Activated CD4-positive, CD25-positive, alpha-beta regulatory T cell treated with anti-CD3 and anti-CD28 coated beads, Interleukin-2, amount 50 U/mL, for 16 hours (primary cell): ENCODE measurements at places on chromosomes 6 and 20.

DNA sequence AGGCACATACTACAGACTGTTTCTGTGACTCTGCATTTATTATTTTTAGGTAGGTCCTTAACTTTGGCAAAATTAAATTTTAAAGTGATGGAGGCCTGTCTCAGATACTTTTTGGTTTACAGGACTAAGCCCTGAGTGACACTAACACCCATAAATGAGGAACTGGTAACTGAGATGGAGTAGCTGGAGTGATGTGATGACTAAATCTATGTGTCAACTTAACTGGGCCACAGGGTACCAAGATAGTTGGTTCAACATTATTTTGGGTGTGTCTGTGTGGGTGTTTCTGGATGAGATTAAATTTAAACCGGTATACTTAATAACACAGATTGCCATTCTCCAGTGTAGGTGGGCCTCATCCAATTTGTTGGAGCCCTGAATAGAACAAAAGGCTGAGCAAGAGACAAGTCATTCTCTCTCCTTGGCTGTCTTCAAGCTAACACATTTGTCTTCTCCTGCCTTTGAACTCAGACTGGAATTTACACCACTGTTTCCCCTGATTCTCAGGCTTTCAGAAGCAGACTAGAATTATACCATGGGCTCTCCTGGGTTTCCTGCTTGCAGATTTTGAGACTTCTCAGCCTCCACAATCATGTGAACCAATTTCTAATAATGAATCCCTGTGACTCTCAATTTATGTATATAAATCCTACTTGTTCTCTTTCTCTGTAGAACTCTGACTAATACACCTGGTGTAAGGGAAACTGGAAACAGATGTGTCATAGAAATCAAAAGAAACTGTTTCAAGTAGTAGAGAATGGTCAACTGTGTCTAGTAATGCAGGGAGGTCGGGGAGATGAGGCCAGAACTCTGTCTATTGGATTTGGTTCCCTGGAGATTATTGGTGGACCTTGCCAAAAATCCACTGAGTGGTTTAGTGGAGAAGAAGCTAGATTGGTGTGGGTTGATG lies 579.2 kb downstream of the EPM2A start:
- no peak for DNase-seq

GRCh38 chr6:130811932-130812331 lies 15.3 kb upstream of the SMLR1 start:
- no peak for DNase-seq

GRCh38 chr6:18122128-18123093 lies at the start of gene NHLRC1:
NHLRC1 (minus strand) TSS chr6:18122677; CDS start chr6:18122606, 71 bp downstream.
- DNase-seq: peak; percentile 42

DNA sequence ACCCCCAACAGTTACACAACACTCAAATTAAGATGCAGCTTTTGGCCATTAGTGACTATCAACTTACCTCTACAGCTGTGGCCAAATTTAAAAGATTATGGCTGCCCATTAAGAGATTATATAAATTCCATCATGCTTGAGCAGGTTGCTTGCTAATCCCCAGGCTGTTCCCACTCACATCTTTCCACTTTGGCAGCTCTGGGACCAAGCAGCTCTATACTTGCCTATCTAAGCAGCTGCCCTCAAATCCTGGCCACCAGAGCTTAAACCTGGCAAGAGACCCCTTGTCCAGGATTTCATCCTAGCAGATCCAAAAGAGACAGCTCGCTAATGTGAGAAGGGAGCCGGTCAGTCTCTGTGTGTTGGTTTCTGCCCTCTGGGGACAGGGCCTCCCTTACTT lies 127.9 kb downstream of the SLC23A2 start:
- DNase-seq: no peak

- DNase-seq: no peak
These were observed 82.6 kb upstream of the CCDC167 start for GRCh38 chr6:37582306-37582705.

- DNase-seq: no peak
These were observed 104.7 kb downstream of the LRRC1 start for GRCh38 chr6:53899512-53899911.

GRCh38 chr6:114404339-114404955 lies 61.6 kb upstream of the HS3ST5 start:
- DNase-seq: no peak
